ENCODE measurements at places on chromosomes 1 and 21.
A peak's percentile ranks its signal among the peaks of the same experiment; 100 is the strongest.

GRCh38 chr21:39185157-39185556 is 1.9 kb upstream of the PSMG1 start:
- DNase-seq: no peak

DNA sequence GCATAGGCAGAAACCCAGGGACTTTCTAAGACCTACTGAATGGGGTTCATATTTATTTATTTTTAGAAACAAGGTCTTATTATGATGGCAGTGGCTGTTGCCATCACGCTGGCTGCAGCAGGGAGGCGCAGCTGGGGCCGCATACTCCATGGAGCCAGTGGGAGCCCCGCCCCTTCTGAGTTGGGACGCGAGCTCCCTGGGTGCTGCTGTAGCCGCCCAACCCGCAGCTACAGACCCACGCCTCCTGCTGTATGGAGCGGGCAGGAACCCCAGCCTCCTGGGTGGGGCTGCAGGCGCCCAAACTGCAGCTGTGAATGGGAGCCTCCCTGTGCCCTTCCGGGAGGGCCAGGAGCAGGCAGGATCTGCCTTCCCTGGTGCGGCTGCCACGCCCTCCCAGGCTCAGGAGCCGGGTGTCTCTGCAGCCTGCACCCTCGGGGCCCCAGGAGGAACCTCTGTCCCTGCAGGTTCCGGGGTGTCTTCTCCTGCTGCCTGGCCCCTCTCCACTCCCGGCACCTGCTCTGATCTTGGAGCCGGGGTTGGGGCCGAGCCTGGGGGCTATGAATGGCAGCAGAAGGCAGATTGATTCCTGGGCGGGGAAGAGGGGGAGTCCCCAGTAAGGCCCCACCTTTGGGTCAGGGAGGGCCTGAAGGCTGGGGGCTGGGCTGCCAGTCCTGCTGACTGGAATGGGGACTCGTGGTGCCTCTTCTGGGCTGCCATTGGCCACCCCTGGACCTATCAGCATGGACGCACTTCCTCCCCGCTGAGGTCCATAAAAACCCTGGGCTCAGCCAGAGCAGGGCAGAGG is 66.5 kb upstream of the LRRN2 start:
- no peak for DNase-seq

- no peak for DNase-seq
Measured at GRCh38 chr1:205243350-205244191, 15.8 kb downstream of the TMCC2 start.

- DNase-seq: no peak
Measured at GRCh38 chr1:236998546-236998945, 5.7 kb downstream of the MT1HL1 start.

DNA sequence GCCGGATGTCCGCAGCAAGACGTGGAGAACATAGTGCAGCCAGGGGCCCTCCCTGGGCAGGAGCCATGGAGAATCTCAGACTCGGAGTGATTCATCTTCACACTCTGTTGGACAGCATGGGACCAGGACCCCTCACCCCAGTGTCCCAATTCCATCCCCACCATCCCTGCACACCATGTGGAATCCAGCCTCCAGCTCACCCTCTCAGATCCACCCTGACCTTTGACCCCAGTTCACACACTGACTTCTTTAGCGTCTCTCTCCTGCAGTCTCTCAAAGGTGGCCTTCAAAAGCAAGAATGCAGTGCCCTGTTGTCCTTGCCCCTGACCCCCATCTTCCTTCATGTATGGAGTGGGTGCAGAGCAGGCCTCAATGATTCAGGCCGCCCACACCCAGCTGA is 2.1 kb upstream of the TNNI1 start:
- no peak for DNase-seq

GRCh38 chr1:43973981-43974442 is 748 bp upstream of the ATP6V0B start:
- DNase-seq: no peak

DNA sequence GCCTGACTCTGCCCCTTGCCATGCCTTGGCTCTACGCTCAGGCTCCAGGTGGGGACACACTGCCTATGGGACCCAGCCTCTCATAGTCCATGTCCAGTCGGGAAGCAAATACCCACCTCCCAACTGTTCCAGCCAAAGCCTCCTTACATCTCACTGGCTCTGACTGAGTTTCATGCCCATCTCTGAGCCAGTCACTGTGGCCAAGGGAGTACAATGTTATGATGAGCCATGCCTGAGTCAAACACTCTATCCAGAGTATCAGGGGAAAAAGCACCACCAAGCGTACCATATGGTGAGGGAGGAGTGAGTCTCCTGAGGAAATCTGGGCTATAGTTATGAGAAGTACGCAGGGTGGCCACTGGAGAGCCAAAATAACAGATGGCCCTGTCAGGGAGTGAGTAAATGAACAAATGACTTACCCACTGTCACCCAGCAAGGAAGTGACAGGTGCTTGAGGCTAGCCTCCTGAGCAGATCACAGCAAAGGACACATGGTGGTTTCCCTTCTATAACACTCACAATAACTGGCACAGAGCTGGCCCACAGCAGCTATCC is 236.6 kb upstream of the GJB5 start:
- no peak for DNase-seq

GRCh38 chr1:154735804-154736168 is 127.8 kb upstream of the ADAR start:
- no peak for DNase-seq

DNA sequence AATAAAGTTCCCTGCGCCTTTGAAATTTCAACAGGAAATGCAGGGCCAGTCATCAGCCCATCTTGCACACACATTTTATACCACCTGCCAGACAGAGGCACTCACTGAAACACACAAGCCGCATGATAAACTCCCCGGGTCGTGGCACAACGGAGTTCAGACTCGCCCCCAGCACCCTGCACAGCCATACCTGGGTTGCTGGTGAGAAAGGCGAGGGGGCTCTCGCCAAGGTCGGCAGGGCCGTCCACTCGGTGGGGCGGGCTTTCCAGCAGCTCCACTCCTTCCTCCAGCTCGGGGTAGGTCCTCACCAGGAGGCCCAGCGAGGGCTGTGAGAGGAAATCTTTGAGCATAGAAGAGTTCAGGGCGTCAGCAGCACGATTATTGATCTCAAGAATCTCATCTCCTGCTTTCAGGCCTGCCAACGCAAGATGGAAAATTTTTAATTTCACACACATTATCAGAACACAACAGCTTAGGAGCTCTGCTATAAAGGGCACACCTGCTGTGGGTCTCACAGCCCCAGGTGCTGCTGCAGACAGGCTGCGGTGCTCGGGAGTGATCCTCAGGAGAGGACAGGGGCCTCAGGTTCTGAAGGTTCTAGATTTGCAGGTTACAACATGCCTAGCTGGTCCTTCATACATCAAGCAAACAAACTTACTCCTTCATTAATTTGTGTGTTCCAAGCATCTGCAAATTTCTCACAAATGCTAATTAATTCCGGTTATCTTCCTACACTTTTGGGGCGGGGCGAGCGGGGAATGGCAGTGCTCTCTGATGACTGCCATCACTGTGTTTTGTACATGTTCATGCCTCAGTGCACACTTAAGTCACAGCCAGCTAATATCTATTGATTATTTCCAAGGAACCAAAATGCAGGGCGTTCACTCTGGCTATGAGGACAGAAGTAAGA is 144.2 kb upstream of the KRTAP19-8 start:
- DNase-seq: no peak

DNA sequence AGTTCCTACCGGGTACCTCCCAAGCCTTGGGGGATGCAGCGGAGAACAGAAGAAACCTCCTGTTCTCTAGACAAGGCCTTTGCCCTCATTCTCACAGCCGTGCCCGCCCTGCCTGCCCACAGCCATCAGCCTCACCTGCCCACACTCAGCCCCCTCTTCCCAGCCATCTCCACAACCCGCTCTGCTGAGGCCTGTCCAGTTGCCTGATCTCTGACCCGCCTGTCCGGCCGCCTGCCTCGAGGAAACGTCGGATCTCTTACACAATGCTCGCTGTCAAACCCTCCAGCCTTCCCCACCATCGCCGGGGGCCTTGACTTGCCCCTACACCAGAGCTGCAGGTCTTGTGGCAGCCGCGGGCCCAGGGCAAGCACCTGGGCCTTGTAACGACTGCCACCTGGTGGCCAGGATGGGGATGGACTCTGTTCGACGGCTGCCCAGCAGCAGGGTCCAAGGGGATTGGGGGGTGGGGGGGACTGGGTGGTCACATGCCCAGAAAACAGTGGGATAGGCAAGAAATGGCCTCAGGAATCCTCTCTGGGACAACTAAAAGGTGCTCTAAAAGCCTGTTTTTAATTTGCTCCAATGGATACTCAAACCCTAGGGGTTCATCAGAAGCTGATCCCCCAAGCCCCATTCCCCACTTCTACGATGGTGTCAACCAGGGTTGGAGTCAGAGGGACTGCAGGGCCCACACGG is 31.0 kb downstream of the SLC45A1 start:
- DNase-seq: peak; percentile 52

- DNase-seq: no peak
Measured at GRCh38 chr1:167128261-167129227, 34.7 kb downstream of the STYXL2 start.

DNA sequence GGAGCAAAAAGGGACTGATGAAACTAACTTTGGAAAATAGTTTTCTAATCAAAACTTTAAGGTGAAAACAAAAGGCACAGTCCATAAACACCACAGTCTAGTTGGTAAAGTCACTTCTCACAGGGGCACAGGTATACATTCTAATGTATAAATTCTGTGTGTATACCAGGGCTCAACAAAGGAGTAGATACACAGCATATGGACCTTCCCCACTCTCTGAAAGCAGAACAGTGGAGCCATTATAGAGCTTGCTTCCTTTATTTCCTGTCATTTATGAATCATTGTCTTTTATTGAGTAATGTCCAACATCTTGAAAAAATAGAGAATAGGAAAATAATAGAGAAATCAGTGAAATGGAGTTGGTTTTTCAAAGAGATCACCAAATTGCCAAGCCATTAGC is 746.5 kb upstream of the CHRM3 start:
- DNase-seq: no peak

DNA sequence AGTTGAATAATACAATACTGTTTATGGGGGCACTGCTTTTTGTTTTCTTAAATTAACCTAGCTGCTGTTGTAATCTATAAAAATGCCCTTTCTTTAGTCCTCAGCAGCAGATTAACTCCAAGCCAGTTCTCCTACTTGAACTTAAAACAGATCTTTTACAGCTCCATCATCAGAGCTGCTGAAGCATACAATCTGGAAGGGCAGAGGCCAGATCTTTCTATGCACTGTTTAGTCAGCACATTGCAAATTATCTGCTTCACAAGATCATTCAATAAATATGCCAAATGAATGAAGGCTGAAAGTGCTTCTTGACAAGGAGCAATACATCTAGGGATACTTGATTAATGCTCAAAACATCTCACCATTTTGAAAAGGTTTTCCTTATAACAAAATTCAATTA is 115.8 kb downstream of the PLPPR5 start:
- no peak for DNase-seq

DNA sequence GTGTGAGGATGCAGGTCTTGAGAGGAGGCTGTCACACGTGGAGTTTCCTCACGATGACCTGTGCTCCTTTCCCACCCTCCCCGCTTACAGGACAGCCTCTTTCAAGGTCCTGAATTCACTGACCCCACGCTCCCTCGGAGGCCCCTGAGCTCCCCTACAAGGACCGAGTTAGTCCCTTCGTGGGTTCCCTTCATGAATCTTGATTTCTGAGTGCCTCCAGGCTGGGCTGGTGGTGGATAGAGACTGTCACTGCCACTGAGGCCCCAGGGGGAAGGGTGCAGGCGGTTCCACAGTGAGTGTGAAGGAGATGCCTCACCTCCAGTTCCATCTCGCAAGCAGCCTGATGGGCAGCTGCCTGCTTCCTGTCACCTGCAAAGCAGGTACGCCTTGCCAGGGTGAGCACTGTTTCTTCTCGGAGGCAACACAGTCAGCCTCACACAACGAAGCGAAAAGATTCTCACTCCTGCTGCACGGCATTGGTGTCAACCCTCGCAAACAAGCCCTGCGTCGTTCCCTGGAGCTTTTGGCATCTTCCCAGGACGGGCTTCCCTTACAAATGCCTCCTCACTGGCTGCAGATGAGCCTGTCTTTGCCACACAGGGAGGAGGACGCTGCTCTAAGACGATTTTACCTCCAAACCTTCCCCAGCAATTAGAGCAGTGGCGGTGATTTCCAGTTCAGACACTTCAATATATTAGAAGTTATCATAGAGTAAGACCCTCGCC is 26.7 kb upstream of the PCP4 start:
- DNase-seq: no peak

DNA sequence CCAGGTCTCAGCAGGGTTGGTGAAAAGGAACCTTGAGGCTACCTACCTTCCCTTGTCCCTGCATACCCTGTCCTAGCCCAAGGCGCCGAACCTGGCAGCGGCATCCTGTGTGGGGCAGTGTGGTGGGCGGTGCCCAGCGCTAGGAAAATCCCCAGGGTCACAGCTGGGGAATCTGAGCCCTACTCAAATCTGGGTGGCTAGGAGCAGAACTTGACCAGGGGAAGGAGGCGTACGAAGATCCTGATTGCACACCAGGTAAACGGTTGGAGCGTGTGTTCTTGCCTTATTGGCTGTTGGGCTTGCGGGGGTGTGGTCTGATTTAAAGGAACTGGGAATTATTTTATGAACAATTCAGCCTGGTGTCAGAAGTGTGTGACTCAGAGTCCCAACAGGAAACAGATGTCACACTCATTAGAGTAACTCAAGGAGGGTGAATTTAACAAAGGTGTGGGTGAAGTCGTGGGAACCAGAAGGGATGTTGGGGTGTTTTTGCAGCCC is 118.6 kb downstream of the LRIG2 start:
- DNase-seq: no peak

DNA sequence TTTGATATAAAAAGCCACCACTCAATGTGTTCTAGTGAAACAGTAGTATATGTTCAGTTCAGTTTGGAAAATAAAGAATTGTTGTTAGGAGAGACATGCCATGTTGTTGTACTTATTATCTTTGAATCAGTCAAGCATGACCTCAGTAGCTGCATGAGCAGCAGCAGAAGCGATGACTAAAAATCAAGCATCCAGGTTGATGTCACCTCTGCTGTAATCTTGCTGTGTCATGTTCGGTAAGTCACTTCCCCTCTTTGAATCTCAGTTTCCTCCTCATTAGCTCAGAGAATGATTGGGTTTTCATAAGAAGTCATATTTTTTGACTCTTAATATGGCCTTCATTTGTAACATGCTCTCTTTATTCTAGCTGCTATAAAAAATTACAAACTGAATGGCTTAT is 428.4 kb upstream of the B3GALT2 start:
- no peak for DNase-seq

- no peak for DNase-seq
Measured at GRCh38 chr1:241775021-241775420, 73.0 kb upstream of the EXO1 start.

DNA sequence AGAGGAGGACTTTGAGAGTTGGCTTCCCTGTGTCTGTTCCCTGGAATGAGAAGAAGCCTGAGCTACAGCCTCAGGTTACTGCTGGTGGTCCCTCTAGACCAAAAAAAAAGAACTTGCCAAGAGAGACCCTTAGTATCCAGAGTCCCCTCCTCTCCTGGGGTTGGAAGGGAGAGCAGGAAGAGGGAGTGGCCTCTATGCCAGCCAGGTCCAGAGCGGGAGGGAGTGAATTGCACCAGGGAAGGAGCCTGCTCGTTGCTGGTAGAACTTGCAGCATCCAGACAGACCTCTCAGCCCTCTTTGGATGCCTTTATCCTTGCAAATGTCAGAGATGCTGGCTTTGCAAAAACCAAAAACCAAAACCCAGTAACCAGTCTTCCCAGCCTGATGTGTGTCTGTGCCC is 491.3 kb upstream of the VAMP3 start:
- DNase-seq: no peak

All from stimulated activated CD8-positive, alpha-beta memory T cell treated with anti-CD3 and anti-CD28 coated beads, Interleukin-7, amount 100 ng/mL, for 1 hour (primary cell).